NCI-H1417 treated with DMSO at 0.1 percent for 48 hours (cell line): ENCODE measurements at places on chromosomes 16 and 17.

GRCh38 chr16:49024896-49025295, 256.7 kb downstream of the CBLN1 start:
- no peak for DNase-seq

GRCh38 chr17:47400333-47400732, 76.6 kb downstream of the EFCAB13 start:
- no peak for DNase-seq

DNA sequence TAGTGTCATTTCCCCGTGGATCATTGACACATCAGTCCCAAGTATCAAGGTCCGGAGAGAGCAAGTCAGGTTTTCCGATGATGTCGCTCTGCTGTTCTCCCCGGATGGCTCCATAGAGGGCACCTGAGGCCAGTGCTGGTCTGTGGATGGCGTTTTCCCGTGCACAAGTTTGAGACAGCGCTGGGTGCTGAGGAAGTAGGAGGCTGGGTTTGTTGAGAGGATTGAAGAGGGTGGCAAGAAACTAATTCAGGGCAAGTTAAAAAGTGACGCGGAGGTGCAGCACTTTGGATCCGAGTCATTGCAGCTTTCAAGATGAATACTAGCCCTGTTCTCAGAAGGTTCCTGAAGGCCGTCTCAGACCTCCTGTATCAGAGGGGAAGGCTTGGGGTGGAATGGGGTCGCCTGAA, 7.7 kb downstream of the NUBP1 start:
- DNase-seq = no peak

DNA sequence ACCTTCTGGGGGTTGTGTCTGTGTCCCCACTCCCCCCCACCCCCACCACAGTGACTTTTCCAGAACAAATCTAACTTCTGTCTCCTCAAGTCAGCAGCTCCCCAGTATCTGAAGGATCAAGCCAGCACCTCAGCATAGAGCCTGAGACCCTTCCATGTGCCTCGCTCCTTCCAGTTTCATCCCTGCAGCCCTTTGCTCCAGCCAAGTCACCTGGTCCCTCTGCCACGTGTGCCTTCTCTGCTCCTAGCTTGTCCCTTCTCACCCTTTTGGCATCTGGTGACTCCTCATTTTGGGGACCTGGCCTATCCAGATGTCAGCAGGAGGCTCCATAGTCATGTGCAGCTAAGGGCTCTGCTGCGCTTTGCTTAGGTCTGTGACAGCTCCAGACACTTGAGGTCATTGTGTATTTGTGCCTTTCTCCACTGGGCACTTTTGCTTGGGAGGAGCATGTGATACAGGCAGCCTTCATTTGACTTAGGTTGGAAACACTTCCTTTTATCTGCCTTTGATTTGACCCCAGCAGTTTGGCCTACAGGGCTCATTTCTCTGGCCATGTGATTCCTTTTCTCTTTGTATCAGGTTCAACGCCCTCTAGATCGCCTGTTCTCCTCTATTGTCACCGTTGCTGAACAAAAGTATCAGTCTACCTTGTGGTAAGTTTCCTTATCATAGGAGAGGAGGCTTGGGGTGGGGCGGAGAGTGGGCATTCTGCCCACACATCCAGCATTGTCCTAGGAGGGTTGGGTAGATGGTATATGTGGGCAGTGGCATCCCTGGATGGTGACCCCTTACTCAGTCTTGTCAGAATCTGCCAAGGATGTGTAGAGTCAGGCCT, 7.1 kb upstream of the NFATC3 start:
- DNase-seq = no peak

DNA sequence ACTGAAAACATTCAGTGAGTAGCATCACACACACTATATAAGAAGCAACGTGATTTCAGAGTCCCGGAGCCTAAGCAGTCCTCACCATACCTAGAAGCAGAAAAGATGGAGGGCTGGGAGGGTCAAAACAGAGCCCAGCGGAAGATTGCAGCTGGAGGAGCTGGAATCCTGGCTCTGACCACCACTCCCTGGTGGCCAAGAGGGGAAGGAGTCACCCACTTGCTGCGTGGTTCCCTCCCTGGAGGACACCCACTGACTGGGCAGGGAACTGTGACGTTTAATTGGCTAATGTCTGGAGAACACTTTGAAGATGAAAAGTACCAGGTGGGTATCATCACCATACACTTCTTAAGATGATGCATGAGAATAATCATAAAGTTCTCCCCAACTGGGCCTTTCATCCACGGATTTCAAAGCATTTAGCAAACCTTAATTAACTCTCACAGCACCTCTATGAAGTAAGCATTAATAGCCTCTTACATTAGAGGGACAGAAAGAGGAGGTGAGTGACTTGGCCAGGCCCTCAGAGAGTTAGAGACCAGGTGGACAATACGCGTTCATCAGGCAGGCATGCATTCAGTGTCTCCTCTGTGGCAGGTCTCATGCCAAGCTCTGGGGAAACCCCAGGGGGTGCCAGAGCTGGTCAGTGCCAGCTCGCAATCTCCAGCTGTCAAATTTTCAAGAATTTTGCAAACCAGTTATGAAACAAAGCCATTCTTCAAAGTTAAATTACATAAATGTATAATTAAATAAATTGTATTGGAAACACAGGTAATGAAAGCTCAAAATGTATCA, 137.9 kb downstream of the AXIN2 start:
- no peak for DNase-seq

GRCh38 chr17:73211745-73212144, 18.9 kb downstream of the COG1 start:
- no peak for DNase-seq

DNA sequence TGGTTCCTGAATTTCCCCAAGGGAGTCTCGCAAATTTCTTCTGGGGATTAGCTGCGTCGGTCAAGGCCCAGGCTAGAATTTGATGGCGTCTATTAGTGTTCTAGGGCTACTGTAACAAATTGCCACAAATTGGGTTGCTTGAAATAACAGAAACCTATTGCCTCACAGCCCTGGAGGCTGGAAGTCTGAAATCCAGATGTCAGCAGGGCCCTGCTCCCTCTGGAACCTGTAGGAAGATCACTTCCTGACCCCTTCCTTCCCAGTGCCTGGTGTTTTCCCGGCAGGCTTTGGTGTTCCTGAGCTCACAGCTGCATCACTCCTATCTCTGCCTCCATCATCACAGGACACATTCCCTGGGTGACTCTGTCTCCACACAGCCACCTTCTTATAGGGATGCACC, 24.4 kb downstream of the DHRS7C start:
- no peak for DNase-seq

- no peak for DNase-seq
Observed at GRCh38 chr16:52817696-52818095, 235.0 kb downstream of the CHD9NB start.

DNA sequence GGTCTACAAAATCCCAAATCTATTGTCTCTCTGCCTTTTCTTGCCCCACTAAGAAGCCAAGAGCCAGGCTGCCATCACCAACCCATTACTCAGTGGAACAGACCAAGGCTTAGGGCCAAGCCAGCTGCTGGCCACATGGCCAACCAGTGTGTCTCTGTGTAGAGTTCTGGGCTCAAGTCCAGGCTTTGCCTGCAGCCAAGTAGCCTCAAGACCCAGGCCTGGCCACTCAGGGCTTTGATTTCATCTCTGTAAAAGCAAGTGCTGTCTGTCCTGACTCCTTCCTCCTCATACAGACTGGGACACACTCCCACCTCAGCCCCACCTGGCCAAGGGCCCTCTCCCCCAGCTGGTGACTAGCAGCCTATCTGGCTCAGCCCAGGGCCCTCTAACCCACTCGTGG, 14.6 kb downstream of the SREBF1 start:
- no peak for DNase-seq

- no peak for DNase-seq
Observed at GRCh38 chr17:67491009-67491680, 114.1 kb downstream of the PITPNC1 start.

DNA sequence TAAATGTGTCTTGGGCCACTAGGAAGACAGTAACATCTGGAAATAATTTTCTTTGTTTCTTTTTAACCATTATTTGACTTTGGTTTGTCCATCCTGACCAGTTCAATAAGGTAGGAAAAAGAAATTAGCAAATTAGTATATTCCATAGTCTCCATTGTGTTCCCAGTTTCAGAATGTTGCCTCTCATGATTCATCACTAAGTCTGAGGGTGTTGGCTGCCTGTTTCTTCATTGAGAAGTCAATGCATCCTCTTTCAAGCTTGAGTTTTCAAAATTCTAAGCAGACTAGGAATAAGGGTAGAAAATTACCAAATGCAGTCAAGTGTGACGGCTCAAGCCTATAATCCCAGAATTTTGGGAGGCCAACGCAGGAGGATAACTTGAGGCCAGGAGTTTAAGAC, 41.9 kb downstream of the ZFHX3 start:
- no peak for DNase-seq

DNA sequence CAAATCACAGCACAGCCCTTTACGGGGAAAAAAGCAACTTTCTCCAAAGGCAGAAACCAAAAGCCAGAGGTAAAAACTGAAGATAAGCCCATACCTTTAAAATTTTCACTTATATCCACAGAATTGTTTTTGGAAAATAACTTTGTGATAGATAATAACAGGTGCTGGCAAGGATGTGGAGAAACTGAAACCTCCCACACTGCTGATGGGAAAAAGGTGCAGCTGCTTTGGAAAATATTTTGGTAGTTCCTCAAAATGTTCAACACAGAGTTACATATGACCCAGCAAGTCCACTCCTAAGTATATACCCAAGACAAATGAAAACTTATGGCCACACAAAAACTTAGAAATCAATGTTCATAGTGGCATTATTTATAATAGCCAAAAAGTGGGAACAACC, 12.2 kb downstream of the EFTUD2 start:
- no peak for DNase-seq

- DNase-seq = no peak
Observed at GRCh38 chr16:67481561-67482232, 740 bp upstream of the ATP6V0D1 start.

- DNase-seq = no peak
Observed at GRCh38 chr17:511833-512251, 159.2 kb upstream of the RPH3AL start.

GRCh38 chr17:10772425-10773380, 31.2 kb downstream of the TMEM238L start:
- DNase-seq = no peak

DNA sequence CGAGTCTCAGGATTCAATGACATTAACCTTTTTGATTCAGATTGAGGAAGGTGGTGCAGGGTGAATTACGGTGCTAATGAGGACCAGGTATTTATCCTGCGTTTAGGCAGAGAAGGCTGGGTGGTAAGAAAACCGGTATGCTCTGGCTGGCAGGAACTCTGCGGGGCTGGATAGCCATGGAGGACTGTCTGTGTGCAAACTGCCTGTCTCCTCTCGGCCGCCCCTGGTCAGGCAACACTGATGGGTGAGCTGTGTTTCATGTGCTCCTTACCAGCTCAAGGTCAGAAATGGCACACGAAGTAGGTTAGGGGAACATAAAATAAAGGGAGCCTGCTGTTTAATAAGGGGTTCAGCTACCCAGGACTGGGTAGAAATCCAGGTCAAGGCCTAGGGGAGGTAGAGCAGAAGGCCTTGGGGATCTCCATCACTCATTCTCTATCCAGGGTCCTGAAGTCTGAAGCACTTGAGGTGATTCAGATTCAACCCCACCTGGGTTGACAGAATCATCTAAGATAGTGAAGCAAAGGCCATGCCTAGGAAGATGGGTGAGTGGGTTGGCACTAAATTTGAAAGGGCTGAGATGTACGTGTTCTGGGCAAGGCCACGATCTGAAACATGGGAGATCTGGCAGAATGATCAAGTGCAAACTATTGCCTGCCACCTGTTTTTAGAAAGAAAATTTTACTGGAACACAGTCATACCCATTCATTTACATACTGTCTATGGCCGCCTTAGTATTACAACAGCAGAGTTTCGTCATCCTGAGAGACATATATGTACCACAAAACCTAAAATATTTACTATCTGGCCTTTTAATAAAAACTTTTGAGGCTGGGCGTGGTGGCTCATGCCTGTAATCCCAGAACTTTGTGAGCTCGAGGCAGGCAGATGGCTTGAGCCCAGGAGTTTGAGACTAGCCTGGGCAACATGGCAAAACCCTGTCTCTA, 292.5 kb downstream of the XYLT1 start:
- DNase-seq = no peak

GRCh38 chr16:14101415-14101814, 30.3 kb downstream of the MRTFB start:
- no peak for DNase-seq

DNA sequence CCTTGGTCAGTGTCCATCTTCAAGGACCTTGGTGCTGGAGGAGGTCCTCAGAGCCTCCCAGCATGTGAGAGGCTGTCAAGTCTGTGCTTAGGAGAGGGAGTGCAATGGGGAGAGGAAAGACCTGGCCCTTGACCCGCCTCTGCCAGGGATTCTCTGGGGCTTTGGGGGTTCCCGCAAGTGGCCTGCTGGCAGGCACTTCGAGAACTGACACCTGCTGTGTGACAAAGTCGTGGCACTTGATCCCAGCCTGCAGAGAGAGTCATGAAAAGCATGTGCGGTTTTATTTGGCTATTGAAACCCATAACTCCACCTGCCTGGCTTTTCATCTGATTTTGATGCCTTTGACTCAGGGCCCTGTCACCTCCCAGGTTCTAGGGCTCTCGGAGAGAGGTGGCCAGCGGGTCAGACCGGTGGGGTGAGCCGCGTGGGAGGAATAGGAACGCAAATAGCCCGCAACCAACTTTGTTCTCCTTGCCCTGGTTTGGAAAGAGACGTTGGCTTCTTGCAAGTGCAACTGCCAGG, 42.8 kb upstream of the GSE1 start:
- DNase-seq = no peak

GRCh38 chr16:28193530-28194423, 18.0 kb downstream of the XPO6 start:
- DNase-seq = no peak

GRCh38 chr16:13351601-13352217, 450.3 kb downstream of the SHISA9 start:
- DNase-seq = no peak

DNA sequence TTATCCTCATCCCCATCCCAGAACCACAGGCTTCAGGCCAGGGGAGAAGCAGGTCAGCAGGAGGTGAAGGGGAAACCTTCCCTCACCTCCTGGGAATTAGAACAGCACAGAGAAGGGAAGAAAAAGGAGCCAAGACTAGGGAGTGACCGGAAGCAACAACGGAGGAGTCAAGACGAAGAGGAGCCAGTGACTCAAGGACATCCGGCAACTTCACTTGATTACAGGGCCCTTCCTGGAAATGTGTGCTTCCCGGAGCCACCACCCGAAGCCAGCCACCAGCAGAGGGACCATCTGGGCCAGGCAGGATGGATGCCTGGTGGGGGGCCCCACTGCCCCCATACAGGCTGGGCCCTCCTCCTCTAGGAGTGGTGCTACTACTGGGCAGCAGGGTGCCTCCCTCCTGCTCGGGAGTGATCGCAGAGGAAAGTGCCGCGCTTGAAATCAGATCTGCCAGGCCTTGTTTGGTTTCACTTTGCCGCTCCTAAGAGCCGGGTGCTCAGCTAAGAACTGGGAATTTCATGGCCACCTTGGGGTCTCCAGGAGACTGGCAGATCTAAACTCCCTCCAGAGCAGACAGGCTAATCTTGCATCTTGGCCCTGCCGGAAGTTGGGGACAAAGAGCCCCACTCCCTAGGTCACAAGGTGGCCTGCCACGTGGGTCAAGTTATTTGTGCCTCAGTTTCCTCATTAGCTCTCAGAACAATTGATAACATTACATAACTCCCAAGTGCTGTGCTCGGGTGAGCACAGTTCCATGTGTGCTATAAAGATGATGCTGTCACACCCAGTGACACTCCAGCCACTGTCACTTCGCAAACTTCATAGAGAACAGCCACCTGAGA, 6.6 kb downstream of the CDC42EP4 start:
- peak; percentile 1 for DNase-seq

GRCh38 chr16:24988593-24989338, 26.4 kb downstream of the ARHGAP17 start:
- no peak for DNase-seq

GRCh38 chr17:16989953-16990860, 18.3 kb upstream of the TNFRSF13B start:
- DNase-seq = no peak
